ENCODE measurements at places on chromosomes 1 and 21. TPM values are rescaled to one million over a fixed set of nuclear protein-coding genes. Genes with fewer than 3 reads are reported as not detected.

Gene SMCP
- total RNA-seq: not detected

DNA sequence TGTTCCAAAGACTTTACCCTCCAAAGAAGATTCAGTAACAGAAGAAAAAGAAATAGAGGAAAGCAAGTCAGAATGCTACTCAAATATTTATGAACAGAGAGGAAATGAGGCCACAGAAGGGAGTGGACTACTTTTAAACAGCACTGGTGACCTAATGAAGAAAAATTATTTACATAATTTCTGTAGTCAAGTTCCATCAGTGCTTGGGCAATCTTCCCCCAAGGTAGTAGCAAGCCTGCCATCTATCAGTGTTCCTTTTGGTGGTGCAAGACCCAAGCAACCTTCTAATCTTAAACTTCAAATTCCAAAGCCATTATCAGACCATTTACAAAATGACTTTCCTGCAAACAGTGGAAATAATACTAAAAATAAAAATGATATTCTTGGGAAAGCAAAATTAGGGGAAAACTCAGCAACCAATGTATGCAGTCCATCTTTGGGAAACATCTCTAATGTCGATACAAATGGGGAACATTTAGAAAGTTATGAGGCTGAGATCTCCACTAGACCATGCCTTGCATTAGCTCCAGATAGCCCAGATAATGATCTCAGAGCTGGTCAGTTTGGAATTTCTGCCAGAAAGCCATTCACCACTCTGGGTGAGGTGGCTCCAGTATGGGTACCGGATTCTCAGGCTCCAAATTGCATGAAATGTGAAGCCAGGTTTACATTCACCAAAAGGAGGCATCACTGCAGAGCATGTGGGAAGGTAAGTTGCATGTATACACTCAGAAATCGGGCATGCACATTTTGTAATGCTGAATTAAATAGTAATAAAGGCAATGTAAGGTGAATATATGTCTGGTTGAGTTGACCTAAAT is 97.2 kb downstream of the ZFYVE9 start:
- DNase-seq: no peak

Gene CFHR2
- total RNA-seq: not detected

Gene OR2AK2
- not detected for total RNA-seq

GRCh38 chr1:62230718-62231117 is 36.1 kb downstream of the L1TD1 start:
- DNase-seq: no peak

DNA sequence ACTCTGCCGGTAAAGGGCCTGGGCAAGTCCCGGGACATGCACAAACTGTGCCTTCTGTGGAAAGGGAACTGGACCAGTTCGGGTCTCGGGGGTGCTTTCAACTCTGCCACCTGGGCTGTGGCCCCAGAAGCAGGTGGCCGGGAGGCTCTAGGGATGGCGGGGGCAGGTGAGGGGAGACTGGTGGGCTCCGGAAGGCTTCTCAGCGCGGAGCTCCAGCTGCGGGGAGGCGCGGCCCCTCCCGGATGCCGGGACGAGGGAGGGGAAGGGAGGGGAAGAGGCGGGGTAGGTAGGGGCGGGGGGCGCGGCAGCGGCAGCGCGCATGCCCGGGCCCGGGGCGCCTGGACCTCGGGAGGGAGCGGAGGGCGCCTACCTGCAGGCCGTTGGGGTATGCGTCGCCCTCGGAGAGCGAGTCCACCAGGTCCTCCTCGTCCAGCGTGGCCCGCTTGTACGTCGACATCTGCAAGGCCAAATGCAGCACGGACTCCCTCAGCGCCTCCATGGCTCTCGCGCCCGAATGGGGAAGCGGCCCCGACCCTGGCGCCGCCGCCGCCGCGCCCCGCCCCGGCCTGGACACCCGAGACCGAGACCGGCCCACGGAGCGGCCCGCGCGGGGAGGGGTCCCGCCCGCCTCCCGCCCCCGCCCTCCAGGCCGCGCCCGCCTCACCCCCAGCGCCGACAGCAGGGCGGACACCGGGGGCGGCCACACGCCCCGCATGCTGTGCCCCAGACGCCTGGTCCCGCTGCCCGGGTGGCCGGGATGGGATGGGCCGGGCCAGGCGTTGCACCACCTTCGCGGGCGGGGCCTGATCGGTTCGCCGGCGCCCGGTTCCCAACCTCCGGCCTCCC is at the start of gene ECE1:
TSS of gene ECE1 (minus strand) at position 764 of the 846 bp plus-strand sequence. CDS start at position 715, 49 bp downstream.
- DNase-seq: no peak

DNA sequence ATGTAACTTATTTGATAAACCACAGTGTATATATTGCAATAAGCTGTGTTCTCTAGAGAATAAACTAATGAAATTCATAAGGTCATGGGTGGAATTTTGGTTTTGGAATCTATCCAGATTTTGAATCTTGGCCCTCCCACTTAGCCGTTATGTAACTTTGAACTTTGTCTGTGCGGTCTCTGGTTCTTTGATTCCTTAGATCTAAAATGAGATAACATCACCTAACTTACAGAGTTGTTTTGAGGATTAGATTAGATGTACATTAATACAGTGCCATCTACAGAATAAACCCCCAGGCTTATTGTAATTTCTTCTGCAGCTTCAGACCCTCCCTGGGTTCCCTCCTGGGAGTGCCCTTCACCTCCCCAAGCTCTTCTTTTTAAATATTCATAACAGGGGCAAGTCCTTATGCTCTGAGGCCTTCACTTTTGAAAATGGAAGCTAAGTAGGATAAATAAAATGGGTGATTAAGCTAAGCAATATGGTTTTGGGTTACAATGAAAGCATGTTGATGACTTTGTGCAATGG is 124.3 kb downstream of the ATG4C start:
- DNase-seq: no peak

Data from vagina (tissue), 2 donors.